ENCODE measurements at places on chromosomes 7 and 10.

- no peak for DNase-seq
These were observed 131.9 kb downstream of the TNS3 start for GRCh38 chr7:47449810-47450590.

DNA sequence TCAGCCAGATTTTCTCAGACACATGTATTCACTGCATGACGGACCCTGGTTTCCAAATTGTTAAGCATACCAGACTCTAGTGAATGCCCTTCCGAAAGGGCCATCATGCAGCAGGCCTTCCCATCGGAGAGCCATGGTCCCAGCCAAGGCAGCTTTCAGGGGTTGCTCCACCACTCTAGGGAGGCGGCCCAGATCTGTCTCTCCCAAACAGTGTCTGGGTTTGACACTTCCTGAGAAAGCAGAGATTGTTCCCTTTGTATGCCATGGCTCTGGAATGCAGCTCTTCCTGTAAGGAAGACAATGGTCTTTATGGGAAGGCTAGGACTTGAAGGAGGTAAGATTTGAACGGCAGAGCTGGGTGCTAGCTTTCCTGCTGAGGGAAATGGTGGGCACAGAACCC is 178.8 kb upstream of the BMPER start:
- no peak for DNase-seq

DNA sequence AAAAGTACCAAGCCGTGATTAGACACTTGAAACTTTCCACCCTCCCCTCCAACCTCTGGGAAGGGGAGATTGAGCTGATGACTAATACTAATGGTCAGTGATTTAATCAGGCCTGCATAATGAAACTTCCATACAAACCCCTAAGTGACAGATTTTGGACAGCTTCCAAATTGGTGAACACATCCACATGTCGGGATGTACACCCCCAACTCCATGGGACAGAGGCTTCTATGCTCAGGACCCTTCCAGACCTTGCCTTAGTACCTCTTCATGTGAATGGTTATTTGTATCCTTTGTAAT is 4.8 kb downstream of the NUB1 start:
- no peak for DNase-seq

DNA sequence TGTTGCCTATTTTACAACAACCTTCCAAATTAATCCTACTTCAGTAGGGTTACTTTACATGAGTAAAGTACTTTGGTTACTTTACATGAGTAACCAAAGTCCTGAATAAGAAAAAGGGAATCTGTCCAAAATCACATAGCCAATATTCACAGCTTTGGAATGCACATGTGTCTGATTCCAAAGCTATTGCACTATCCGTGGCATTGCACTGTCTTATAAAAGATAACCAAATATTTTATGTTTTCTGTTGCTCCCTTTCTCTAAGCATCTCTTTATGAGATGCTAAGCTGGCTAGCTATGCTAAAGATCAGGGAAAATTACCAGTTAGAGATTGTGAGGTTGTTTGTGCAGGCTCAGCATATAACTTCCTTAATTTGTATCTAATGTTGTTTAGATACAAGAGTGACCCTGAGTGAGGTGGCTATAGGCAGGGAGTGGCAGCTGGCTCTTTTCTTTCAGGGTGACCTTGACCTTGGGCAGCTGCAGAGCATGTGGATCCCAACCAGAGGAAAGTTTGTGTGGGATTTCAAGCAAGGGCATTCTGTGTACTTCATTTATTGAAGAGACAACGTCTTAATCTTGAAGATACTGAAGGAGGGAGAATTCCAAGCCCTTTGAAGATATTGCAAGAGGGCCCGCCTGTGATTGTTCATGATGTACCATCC is 366.1 kb upstream of the ANKRD30A start:
- no peak for DNase-seq

GRCh38 chr7:73715648-73716317 is 3.7 kb downstream of the STX1A start:
- DNase-seq: no peak

- no peak for DNase-seq
These were observed 103.1 kb downstream of the MGMT start for GRCh38 chr10:129570185-129570584.

GRCh38 chr10:69123306-69123746 is 652 bp upstream of the VPS26A start:
- no peak for DNase-seq

GRCh38 chr7:151837285-151838042 is 39.5 kb downstream of the PRKAG2 start:
- DNase-seq: no peak

DNA sequence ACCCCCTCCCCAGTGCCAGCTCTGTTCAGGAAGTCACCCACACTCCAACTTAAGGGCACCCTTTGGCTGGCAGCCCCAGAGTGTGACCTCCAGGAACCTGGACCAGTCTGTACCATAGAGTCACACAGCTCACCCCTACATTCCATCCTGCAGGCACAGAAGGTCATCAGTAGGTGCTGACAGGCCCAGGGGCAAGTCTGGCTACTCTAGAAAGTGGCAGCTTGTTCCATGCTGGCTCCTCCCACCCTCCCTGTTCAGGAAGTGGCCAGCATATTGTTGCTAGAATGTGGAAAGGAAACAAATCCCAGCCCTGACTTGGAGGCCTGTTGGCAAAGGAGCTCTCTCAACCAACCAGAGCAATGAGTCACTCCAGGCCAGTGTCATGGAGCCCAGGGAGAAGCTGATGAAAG is 3.2 kb upstream of the NCOA4 start:
- no peak for DNase-seq

DNA sequence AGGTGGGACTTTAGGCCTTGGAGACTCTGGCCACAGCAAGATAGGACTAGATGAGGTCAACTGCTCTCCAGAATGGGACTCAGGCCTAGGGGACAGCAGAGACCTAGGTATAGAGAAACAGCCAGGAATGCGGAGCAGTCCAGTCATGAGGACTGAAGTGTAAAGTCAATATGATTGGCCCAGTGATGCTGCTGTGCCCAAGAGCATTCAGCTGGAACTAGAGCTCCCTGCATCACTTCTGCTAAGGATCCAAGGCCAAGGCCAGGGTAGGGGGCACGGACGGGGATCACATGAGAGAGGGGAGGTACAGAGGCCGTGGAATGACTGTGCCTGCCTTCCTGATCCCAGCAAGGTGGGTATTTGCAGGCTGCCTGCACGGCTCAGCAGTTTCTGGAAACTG is 237.9 kb downstream of the FRMD4A start:
- no peak for DNase-seq

DNA sequence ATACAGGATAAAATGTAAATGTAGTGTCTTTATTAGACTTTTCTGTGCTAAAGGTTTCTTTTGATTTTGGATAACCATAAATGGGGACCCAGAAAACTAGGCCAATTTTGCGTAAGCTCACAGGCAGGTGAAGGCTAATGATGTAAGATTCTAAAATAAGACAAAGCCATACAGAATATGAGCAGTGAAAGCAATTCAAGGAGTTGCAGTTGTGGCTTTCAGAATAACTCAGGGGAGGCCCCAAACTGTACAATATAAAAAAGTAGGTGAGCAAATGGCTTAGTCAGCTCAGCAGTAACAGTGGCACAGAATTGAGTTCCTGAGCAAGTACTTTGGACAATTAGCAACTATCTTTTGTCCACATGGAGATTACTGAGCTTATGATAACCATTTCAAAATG is 81.7 kb upstream of the NRP1 start:
- DNase-seq: no peak

GRCh38 chr10:75294031-75294437 is 58.3 kb upstream of the COMTD1 start:
- DNase-seq: no peak

DNA sequence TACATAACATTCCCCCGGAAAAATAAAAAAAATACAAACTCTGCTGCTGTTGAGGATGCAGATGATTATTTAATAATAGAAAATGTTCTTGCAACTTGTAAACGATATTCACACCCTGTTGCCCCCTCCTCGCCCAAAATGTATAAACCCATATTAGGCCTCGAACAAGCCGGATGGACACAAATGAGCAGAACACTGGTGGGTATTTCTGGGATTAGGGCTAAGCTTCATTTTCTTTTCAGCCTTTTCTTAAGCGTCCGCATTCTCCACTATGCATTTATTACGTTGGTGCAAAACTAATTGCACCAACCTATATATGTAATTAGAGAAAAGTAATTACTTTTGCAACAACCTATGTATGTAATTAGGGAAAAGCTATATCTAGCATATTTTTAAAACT is 349 bp upstream of the GNG11 start:
- no peak for DNase-seq

DNA sequence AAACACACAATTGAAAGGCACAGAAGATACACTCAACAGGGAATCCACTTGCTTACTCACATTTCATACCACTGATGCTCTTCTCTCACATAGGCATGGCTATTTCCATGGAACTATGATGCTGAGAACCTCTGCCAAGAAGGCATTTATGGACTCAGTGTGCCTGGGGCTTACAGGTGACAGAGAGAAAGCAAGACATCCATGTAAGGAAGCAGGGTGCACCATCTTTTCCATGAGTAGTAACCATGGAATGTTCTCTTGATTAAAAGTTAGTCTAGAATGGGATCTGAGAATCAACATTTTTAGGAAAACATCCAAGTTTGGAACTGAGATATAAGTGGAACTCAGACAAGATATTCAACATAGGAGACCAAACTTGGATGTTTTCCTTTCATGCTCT is 52.5 kb upstream of the MACC1 start:
- DNase-seq: no peak

- DNase-seq: no peak
These were observed 65.9 kb upstream of the HECTD2 start for GRCh38 chr10:91344117-91344856.

DNA sequence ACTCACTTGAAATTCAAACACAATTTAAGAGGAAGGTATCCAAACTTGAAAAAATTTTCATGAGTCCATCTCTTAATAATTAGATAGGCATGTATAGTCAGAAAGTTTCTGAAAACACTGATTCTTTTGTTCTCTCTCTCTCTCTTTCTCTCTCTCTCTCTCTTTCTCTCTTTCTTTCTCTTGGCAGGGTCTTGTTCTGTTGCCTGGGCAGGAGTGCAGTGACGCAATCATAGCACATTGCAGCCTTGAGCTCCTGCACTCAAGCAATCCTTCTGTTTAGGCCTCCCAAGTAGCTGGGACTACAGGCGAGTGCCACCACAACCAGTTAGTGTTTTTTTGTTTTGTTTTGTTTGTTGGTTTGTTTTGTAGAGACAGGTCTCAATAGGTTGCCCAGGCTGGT is 59.3 kb downstream of the PRTFDC1 start:
- no peak for DNase-seq

GRCh38 chr7:66178258-66178657 is 26.9 kb upstream of the TPST1 start:
- no peak for DNase-seq

- no peak for DNase-seq
These were observed 29.6 kb downstream of the FGFBP3 start for GRCh38 chr10:91879515-91880170.

GRCh38 chr7:26284995-26285632 is 6.5 kb upstream of the SNX10 start:
- no peak for DNase-seq

DNA sequence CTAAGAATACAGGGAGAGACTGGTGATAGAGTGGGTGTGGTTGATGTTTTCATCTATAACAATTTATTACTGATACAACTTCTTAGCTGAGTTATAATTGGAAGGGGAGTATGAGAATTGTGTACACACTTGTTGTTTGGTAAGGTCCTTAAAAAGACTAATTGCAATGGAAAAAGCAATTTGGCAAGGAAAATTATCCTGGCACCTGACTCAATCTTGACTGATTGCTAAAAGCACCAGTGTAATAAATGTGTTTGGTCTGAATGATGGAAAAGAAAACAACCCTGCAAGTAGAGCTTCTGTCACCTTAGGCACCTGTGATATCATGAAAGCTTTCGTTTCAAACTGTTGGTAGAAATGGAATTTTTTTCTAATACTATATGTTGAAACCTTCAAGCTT is 6.7 kb upstream of the GSDME start:
- no peak for DNase-seq

GRCh38 chr10:8227246-8227645 is 172.8 kb downstream of the GATA3 start:
- no peak for DNase-seq

- DNase-seq: no peak
These were observed 24.1 kb upstream of the FFAR4 start for GRCh38 chr10:93542358-93542791.

- DNase-seq: peak; percentile 26
These were observed 69.1 kb upstream of the MXI1 start for GRCh38 chr10:110138197-110138812.

DNA sequence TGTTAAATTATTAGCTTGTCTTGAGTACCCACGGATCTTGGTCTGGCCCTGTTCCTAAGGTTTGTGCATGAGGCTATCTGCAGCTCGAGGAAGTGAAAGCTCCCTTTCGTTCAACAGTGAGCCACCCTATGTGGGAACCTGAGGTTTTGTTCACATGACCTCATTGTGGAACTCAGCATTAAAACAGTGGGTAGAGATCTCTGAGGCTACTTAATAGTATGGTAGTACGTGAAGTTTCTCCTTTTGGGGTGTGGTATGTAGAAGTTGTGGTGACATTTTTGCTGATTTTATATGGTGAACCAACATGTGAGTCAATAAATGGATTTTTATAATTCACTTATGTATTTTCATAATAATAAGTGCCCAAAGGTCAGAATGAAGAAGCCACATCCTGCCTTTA is 252.7 kb upstream of the FERD3L start:
- no peak for DNase-seq

- DNase-seq: no peak
These were observed 58.7 kb downstream of the CYP51A1 start for GRCh38 chr7:92075455-92076158.

GRCh38 chr10:132965411-132966057 is 23.2 kb upstream of the CFAP46 start:
- no peak for DNase-seq

- no peak for DNase-seq
These were observed 456.2 kb upstream of the NRP1 start for GRCh38 chr10:33790521-33791271.

DNA sequence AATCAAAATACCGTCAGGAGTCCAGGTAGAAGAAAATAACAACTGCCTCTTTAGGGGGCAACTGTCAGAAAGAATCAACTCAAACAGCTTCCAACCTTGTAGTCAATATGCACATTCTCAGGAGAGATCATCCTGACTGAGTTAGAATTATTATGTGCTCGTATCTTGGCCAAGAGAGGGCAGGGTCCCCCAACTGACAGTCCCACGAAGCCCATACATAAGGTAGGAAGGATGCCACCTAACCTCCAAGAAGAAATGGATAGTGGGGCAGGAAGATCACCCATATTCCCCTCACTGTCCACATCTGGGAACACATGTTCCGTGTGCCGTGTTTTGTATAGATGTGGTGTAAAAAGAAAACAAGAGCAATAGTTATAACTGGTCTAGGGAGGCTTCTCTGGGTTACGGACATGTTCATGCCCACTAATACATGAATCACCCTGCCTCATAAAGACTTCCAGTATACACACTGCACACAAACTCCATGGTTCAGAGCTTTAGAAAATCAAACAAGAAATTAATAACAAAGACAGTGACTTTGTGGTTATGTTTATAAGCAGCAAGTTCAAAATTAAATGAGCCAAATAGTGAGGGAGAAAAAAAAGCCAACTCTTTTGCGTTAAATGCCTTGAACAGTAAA is 295.6 kb downstream of the FGFR2 start:
- DNase-seq: no peak
